ENCODE measurements at places on chromosomes 11 and 22. TPM values are rescaled to one million over a fixed set of nuclear protein-coding genes. Genes with fewer than 3 reads are reported as not detected.
A peak's percentile ranks its signal among the peaks of the same experiment; 100 is the strongest.

The ALDH3B2 gene
- not detected for total RNA-seq

The POU2AF2 gene
- not detected for total RNA-seq

The CNGA4 gene
- total RNA-seq, result not detected

The SCGB1C1 gene
- total RNA-seq, result not detected

The ZC3H12C gene
- 17.9 TPM for total RNA-seq

- H3K27ac ChIP-seq, result no peak overlapping the region
- H3K4me3 ChIP-seq, result no peak overlapping the region
- H3K36me3 ChIP-seq, result peaks cover 11% of the 10 kb centered on the region
Observed at GRCh38 chr11:71498091-71498490, 29.0 kb upstream of the KRTAP5-7 start.

DNA sequence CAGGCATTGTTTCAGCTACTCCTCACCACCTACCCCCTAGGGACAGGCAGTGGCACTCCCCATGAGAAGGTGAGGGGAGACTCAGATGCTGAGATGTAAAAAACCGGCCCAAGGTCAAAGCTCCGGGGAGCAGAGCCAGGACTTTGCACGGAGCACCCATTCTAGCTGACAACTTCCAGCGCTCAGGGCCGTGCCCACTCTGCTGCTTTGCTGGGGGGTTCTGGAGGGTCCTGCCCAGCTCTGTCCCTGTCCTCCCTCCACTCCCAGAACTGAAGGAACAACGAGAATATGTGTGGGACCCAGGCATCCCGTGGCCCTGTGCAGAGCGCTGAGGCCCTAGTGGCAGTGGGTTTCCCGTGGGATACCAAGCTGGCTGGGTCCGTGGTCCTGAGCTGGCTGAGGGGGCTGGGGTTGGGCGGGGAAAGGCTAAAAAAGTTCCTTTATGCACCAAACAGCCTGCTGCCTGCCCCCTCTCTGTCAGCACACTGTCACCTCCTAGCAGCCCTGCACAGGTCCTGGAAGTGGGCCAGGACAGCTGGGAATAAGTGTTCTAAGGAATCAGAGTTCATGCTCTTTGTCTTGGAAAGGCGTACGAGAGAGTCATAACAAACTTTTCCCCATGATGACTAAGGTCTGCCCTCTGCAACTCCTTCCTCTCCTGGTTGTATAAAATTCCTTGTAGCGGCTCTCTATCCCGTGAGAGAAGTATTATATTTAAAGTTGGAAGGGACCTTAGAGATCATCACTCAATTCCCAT, 1.9 kb downstream of the MS4A10 start:
- peak; percentile 86 for DNase-seq
- H3K27me3 ChIP-seq, result no peaks in the 10 kb centered on the region
- H3K36me3 ChIP-seq, result no peaks in the 10 kb centered on the region
- no peaks in the 10 kb centered on the region for H3K4me1 ChIP-seq

DNA sequence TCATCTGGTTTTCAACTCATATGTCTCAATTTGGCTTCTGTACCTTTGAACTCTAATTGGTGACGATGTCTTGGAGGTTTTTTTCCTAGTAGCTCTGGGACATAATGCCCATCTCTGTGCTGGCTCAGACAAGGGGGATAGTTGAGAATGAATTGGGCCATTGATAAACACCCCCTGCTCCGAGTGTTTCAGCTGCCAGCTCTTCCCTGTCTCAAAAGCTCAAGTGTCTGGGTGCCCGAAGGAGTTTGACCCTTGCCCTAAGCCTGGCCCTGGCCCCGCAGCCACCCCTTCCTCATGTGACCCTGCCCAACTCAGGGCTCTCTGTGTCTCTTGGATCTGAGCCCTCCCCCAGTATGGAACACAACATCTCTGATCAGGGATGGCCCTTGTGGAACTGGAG, 3.0 kb downstream of the INSC start:
- no peak overlapping the region for H3K4me3 ChIP-seq
- no peaks in the 10 kb centered on the region for H3K4me1 ChIP-seq
- H3K27ac ChIP-seq, result no peak overlapping the region
- H3K36me3 ChIP-seq, result no peaks in the 10 kb centered on the region

- DNase-seq, result no peak
- H3K4me1 ChIP-seq, result no peaks in the 10 kb centered on the region
- no peaks in the 10 kb centered on the region for H3K27me3 ChIP-seq
- H3K4me3 ChIP-seq, result no peak overlapping the region
- no peak overlapping the region for H3K27ac ChIP-seq
- no peaks in the 10 kb centered on the region for H3K36me3 ChIP-seq
Observed at GRCh38 chr11:45337583-45338360, 51.6 kb upstream of the SYT13 start.

DNA sequence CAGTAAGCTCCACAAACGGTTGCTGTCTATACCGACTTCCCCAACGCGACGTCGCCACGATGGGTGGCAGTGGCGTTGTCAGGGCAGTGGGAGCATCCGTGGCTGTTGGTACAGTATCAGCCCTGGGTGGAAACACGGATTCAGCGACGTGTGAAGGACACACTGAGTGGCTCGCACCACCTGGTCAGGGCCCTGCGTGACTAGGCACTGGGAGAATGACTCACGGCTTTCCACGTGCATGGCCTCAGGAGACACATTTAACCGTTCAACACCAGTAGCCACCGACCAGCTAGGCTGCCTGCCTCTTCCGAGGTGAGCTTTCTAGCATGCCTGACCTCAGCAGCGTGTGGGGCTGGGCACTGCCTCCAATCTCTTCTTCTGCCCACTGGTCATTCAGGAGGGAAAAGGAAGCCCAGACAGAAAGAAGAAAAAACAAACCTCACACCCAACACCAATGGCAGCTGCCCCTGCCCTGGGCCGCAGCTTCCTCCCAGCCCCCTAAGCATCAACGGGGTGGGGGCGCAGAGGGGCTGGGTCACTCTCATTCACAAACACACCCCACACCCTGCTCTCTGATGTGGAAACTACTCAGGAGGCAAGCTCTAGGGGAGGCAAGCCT, 59.0 kb downstream of the MYH9 start:
- H3K27me3 ChIP-seq, result no peaks in the 10 kb centered on the region
- peak overlapping the region; percentile 97 for H3K27ac ChIP-seq
- peaks cover 2% of the 10 kb centered on the region for H3K4me1 ChIP-seq

DNA sequence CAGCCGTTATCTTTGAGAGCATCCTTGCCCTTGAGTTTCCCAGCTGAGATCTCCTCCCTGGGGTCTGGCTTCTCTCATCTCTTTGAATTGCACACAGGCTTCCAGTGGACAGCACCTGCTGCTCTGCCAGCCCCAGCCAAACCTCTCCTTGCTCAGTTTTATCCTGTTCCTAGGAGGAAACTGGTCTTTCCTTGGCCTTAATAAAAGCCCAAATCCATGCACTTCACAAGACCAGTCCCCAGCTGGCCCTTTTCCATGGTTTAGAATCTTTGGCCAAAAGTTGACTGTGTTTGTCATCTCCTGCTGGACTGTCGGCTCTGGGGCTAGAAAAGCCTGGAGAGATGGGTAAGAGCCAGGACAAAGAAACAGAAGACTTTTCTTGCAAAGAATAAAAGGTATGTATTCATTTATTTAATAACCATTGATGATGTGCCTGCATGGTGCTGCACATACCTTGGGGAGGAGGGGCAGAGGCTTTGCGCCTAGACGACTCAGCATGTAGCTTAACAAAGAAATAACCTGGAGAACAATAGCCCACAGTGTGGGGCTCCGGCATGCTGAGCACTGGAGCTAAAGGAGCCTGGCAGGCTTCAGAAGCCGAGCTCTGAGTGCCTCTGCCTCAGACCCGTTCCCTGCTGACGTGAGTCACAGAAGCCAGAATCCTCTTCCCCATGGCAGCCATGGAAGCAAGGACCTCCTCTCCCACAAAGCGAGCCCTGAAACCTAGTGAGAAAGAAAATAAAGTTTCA, 319.3 kb upstream of the B3GAT1 start:
- H3K27me3 ChIP-seq, result no peaks in the 10 kb centered on the region
- H3K36me3 ChIP-seq, result no peaks in the 10 kb centered on the region
- H3K27ac ChIP-seq, result no peak overlapping the region
- no peak for DNase-seq
- no peaks in the 10 kb centered on the region for H3K4me1 ChIP-seq

- no peaks in the 10 kb centered on the region for H3K4me1 ChIP-seq
- no peaks in the 10 kb centered on the region for H3K36me3 ChIP-seq
- no peak overlapping the region for H3K4me3 ChIP-seq
Observed at GRCh38 chr11:73940801-73941570, 9.8 kb upstream of the DNAJB13 start.

DNA sequence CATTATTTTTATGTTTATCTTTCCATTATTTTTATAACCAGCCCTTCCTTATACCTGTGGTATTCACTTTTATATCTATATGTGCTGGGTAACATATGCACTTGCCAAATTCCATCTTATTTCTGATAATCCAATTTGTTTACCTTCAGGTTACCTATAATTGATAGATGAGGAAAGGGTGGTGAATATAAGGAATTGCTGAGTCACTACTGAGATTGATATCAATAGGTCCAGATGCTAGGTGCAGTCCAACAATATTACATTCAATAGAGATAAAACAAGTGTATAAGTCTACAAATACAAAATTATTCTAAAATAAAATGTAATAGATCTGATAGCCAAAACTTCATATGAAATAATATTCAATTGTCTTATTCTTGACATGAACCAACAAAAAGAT, 759.0 kb upstream of the CCDC90B start:
- H3K4me1 ChIP-seq, result no peaks in the 10 kb centered on the region
- no peak overlapping the region for H3K27ac ChIP-seq
- no peaks in the 10 kb centered on the region for H3K27me3 ChIP-seq

- peak overlapping the region; percentile 87 for H3K27ac ChIP-seq
- H3K4me1 ChIP-seq, result peaks cover 2% of the 10 kb centered on the region
- H3K36me3 ChIP-seq, result no peaks in the 10 kb centered on the region
- DNase-seq, result peak; percentile 63
- no peak overlapping the region for H3K4me3 ChIP-seq
Observed at GRCh38 chr11:65491163-65491465, 7.7 kb upstream of the MALAT1 start.

Measured in aorta (tissue), 5 donors.